ENCODE measurements at places on chromosomes 6 and 20. TPM values are rescaled to one million over a fixed set of nuclear protein-coding genes. Genes with fewer than 3 reads are reported as not detected.

WFDC5 gene
- total RNA-seq, result not detected

EGFL8 gene
- total RNA-seq, result 0.75 TPM

HCRTR2 gene
- not detected for total RNA-seq

ZNF512B gene
- total RNA-seq, result 6.9 TPM

HTR1B gene
- total RNA-seq, result not detected

GNMT gene
- not detected for total RNA-seq

TBC1D7 gene
- total RNA-seq, result 25.3 TPM

ZFP57 gene
- total RNA-seq, result not detected

COL12A1 gene
- total RNA-seq, result 72.5 TPM

KCNQ5 gene
- total RNA-seq, result 0.82 TPM

All from smooth muscle cell of the coronary artery (primary cell).